ENCODE measurements at places on chromosomes 5 and 9.
A peak's percentile ranks its signal among the peaks of the same experiment; 100 is the strongest.

GRCh38 chr5:81482595-81482994 is 88.7 kb upstream of the ACOT12 start:
- no peak overlapping the region for H3K27ac ChIP-seq

- DNase-seq: peak; percentile 25
- H3K4me1 ChIP-seq: peaks cover 37% of the 10 kb centered on the region
- no peaks in the 10 kb centered on the region for H3K36me3 ChIP-seq
- H3K27ac ChIP-seq: no peak overlapping the region
These were observed 47.7 kb downstream of the EHMT1 start for GRCh38 chr9:137666513-137666822.

DNA sequence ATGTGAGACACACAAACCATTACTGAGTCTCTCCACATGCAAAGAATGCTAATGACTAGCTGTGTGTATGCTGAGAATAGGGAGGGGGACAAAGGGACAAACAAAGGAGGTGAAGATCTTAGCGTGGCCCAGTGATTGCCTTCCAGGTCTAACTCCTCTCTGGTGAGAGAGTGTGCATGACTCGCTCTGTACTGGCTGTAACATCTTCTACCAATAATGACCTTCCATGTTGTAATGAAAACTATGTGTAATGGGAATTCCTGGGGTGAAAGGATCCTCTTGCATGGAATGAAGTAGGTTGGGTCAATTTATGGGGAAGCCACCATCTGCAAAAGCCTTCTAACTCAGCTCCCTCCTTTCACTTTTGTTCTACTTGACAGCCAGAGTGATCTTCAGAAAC is 24.4 kb upstream of the GPR151 start:
- no peak overlapping the region for H3K4me3 ChIP-seq
- no peaks in the 10 kb centered on the region for H3K4me1 ChIP-seq
- DNase-seq: no peak
- H3K27ac ChIP-seq: no peak overlapping the region
- no peaks in the 10 kb centered on the region for H3K36me3 ChIP-seq

- no peak overlapping the region for H3K27ac ChIP-seq
- H3K4me1 ChIP-seq: no peaks in the 10 kb centered on the region
- peaks cover 17% of the 10 kb centered on the region for H3K36me3 ChIP-seq
- no peak for DNase-seq
- H3K4me3 ChIP-seq: no peak overlapping the region
- H3K27me3 ChIP-seq: no peaks in the 10 kb centered on the region
These were observed 78.5 kb downstream of the AP3B1 start for GRCh38 chr5:78215972-78216371.

DNA sequence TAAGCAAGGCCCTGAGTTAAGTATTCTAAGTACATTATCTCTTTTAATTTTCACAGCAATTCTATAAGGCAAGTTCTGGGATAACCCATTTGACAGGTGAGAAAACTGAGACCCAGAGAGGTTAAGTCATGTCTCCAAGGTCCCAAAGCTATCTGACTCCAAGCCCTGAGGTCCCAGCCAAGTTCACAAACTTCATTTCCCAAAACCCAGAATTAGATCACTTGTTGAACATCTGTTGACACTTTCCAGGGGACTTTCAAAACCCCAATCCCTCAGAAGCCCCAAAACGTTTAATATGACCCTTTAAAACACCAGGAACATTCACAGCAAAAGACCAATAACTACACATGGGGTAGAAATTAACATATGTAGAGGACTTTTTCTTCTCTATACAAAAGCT is 72.0 kb downstream of the SH3TC2 start:
- H3K27me3 ChIP-seq: no peaks in the 10 kb centered on the region
- no peaks in the 10 kb centered on the region for H3K36me3 ChIP-seq
- no peak for DNase-seq
- no peak overlapping the region for H3K27ac ChIP-seq

DNA sequence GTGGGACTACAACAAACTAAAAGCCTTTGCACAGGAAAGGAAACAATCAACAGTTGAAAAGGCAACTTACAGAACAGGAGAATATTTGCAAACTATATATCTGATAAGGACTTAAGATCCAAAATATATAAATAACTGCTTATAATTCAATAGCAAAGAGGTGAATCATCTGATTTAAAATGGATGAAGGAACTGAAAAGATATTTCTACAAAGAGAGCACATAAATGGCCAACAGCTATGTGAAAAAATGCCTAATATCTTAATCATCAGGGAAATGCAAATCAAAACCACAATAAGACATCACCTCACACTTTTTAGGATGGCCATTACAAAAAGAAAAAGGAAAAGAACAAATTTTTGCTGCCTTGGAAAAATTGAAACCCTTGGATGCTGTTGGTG is 100.4 kb downstream of the LURAP1L start:
- no peak overlapping the region for H3K27ac ChIP-seq
- no peak overlapping the region for H3K4me3 ChIP-seq
- H3K36me3 ChIP-seq: no peaks in the 10 kb centered on the region
- H3K27me3 ChIP-seq: no peaks in the 10 kb centered on the region
- DNase-seq: no peak

- H3K4me3 ChIP-seq: no peak overlapping the region
- H3K36me3 ChIP-seq: no peaks in the 10 kb centered on the region
- H3K4me1 ChIP-seq: no peaks in the 10 kb centered on the region
- peak; percentile 22 for DNase-seq
- no peaks in the 10 kb centered on the region for H3K27me3 ChIP-seq
These were observed 17.7 kb upstream of the IL6ST start for GRCh38 chr5:56012281-56012963.

- H3K36me3 ChIP-seq: no peaks in the 10 kb centered on the region
- H3K4me1 ChIP-seq: no peaks in the 10 kb centered on the region
- no peak overlapping the region for H3K4me3 ChIP-seq
- H3K27ac ChIP-seq: no peak overlapping the region
These were observed 390.3 kb downstream of the CAAP1 start for GRCh38 chr9:26502311-26502710.

GRCh38 chr5:170171811-170172210 is 61.0 kb upstream of the C5orf58 start:
- no peak for DNase-seq
- no peaks in the 10 kb centered on the region for H3K36me3 ChIP-seq
- no peaks in the 10 kb centered on the region for H3K4me1 ChIP-seq
- no peak overlapping the region for H3K27ac ChIP-seq
- no peak overlapping the region for H3K4me3 ChIP-seq

- no peak overlapping the region for H3K27ac ChIP-seq
- H3K36me3 ChIP-seq: peaks cover 76% of the 10 kb centered on the region
- no peaks in the 10 kb centered on the region for H3K4me1 ChIP-seq
These were observed 85.6 kb upstream of the CACNA1B start for GRCh38 chr9:137791947-137792346.

GRCh38 chr5:43854697-43855292 is 251.8 kb downstream of the NNT start:
- no peak overlapping the region for H3K4me3 ChIP-seq
- no peaks in the 10 kb centered on the region for H3K36me3 ChIP-seq
- H3K4me1 ChIP-seq: peaks cover 24% of the 10 kb centered on the region
- DNase-seq: no peak
- H3K27me3 ChIP-seq: no peaks in the 10 kb centered on the region

GRCh38 chr5:53381-54174 is 38.4 kb upstream of the PLEKHG4B start:
- peaks cover 16% of the 10 kb centered on the region for H3K4me1 ChIP-seq
- no peak overlapping the region for H3K27ac ChIP-seq
- peaks cover 81% of the 10 kb centered on the region for H3K27me3 ChIP-seq
- H3K4me3 ChIP-seq: peak overlapping the region; percentile 64

- peaks cover 21% of the 10 kb centered on the region for H3K36me3 ChIP-seq
- H3K4me3 ChIP-seq: peak overlapping the region; percentile 54
- DNase-seq: no peak
- no peaks in the 10 kb centered on the region for H3K27me3 ChIP-seq
- no peak overlapping the region for H3K27ac ChIP-seq
These were observed 1.9 kb downstream of the DOK3 start for GRCh38 chr5:177507596-177508220.

DNA sequence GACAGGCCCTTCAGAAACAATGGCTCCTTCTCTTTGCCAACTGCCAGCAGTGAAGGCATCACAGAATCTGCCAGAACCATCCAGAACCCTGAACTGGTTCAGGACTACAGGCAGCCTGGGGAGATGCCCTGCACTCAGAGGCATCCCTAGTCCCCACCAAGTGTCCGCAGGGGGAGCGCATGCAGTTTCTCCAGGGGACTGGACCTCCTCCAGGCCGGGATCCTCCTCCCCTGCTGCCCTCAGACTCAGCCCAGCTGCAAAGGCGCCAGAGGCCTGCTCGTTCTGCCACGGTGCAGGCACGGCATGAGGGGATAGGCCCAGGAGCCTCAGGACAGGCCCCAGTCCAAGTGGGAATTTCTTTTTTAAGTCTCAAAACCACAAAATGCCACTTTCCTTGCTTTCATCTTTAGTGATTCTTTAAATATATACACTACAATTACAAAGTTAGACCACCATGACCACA is 72.0 kb downstream of the SEMA4D start:
- DNase-seq: no peak
- H3K27me3 ChIP-seq: no peaks in the 10 kb centered on the region
- H3K36me3 ChIP-seq: no peaks in the 10 kb centered on the region

GRCh38 chr5:33745101-33745770 is 146.6 kb downstream of the ADAMTS12 start:
- no peak overlapping the region for H3K4me3 ChIP-seq
- H3K27me3 ChIP-seq: no peaks in the 10 kb centered on the region
- no peak overlapping the region for H3K27ac ChIP-seq
- no peak for DNase-seq
- H3K4me1 ChIP-seq: no peaks in the 10 kb centered on the region
- H3K36me3 ChIP-seq: no peaks in the 10 kb centered on the region

GRCh38 chr9:82140471-82140870 is 151.9 kb downstream of the SPATA31D1 start:
- H3K36me3 ChIP-seq: no peaks in the 10 kb centered on the region
- no peak overlapping the region for H3K27ac ChIP-seq
- DNase-seq: no peak
- no peak overlapping the region for H3K4me3 ChIP-seq
- no peaks in the 10 kb centered on the region for H3K4me1 ChIP-seq

DNA sequence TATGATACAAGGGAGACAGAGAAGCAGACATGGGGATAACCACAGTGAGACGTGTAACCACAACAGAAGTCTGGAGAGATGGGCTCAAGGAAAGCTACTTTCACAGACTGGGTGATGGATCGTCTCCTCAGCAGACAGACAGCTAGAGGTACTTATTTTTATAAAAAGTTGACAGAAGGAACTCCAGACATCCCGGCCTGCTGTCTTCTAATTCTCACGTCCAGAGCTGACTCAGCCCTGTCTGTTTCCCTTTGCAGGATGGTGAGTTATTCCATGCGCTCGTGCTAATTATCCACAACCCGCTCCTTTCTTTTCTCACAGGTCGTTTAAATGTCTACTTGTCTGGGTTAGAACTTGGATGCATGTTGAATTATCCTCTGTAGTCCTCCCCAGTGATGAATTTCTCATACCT is 304.5 kb downstream of the CWC27 start:
- DNase-seq: no peak
- no peaks in the 10 kb centered on the region for H3K27me3 ChIP-seq
- no peak overlapping the region for H3K27ac ChIP-seq
- peaks cover 16% of the 10 kb centered on the region for H3K4me1 ChIP-seq
- no peaks in the 10 kb centered on the region for H3K36me3 ChIP-seq

DNA sequence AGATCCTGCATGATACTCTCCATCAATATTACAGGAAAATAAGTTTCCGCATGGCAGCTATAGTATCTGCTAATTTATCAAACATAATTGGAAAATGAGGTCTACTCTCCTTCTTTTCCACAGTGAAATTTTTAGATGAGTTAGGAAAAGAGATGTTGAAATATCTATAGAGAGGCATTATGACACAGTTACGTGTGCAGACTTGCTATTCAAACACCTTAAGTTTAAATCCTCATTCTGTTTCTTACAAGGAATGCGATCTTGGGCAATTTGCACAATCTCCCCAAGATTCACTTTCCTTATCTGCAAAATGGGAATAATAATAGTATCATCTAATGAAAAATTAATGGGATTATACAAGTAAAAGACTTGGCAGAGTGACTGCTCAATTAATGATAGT is 91.7 kb upstream of the SLCO6A1 start:
- H3K4me3 ChIP-seq: no peak overlapping the region
- DNase-seq: no peak
- peaks cover 7% of the 10 kb centered on the region for H3K4me1 ChIP-seq

- H3K4me3 ChIP-seq: peak within 1 kb of the TSS; percentile 58
- peaks cover 84% of the 10 kb centered on the region for H3K27me3 ChIP-seq
- H3K27ac ChIP-seq: no peak within 1 kb of the TSS
- peaks cover 12% of the 10 kb centered on the region for H3K4me1 ChIP-seq
- H3K36me3 ChIP-seq: no peaks in the 10 kb centered on the region
- peak; percentile 74 for DNase-seq
These were observed at the start of gene HCN1 for GRCh38 chr5:45696206-45696836. TSS of gene HCN1 (minus strand) at chr5:45696380.

DNA sequence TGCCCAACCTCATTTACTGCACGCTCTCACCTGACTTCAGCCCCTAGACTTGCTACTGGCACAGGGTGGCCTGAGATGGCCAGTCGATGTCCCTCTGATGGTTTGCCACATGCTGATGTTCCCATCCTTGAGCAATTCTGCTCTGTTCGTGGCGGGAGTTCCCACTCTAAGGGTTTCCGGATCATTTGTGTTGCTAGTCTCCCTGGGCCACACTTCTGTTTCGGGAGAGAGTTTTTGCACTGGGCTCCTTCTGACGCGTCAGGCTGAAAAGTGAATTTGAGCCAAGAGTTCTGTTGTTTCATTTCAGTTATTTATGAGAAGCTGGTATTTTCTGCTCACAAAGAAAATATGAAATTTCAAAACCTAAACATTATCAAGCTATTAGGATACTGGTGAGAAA is 597.7 kb downstream of the BNC2 start:
- H3K4me3 ChIP-seq: no peak overlapping the region
- H3K36me3 ChIP-seq: no peaks in the 10 kb centered on the region
- DNase-seq: no peak
- H3K27ac ChIP-seq: no peak overlapping the region

DNA sequence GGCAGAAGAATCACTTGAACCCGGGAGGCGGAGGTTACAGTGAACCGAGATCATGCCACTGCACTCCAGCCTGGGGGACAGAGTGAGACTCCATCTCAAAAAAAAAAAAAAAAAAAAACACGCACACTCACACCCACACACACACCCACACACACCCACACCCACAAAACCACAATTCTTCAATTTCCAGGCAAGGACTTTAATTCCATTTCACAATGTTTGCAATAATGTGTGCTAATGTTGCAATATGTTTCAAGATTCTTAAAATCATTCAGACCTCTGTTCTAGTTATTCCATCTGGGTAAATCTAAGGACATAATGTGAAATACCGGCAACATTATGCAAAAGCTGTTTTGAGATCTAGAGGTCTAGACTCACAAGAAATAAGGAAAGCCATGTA is 28.3 kb downstream of the CCDC69 start:
- H3K4me1 ChIP-seq: peaks cover 10% of the 10 kb centered on the region
- H3K36me3 ChIP-seq: peaks cover 61% of the 10 kb centered on the region
- no peaks in the 10 kb centered on the region for H3K27me3 ChIP-seq
- no peak for DNase-seq
- no peak overlapping the region for H3K4me3 ChIP-seq
